ENCODE measurements at places on chromosomes 4 and X. TPM values are rescaled to one million over a fixed set of nuclear protein-coding genes. Genes with fewer than 3 reads are reported as not detected.

The MTM1 gene
- 28.9 TPM for total RNA-seq

- H3K27ac ChIP-seq, result no peak overlapping the region
- H3K36me3 ChIP-seq, result no peaks in the 10 kb centered on the region
- peaks cover 19% of the 10 kb centered on the region for H3K4me1 ChIP-seq
- no peak for DNase-seq
Measured at GRCh38 chr4:81919223-81919622, 447.5 kb upstream of the RASGEF1B start.

The CT47B1 gene
- total RNA-seq, result not detected

The SASH3 gene
- total RNA-seq, result 148 TPM

The ADRA2C gene
- total RNA-seq, result not detected

- no peak for DNase-seq
- H3K36me3 ChIP-seq, result no peaks in the 10 kb centered on the region
- peak overlapping the region; percentile 67 for H3K4me3 ChIP-seq
- peaks cover 37% of the 10 kb centered on the region for H3K27me3 ChIP-seq
- H3K27ac ChIP-seq, result no peak overlapping the region
Measured at GRCh38 chrX:40152173-40152711, 54.5 kb upstream of the BCOR start.

DNA sequence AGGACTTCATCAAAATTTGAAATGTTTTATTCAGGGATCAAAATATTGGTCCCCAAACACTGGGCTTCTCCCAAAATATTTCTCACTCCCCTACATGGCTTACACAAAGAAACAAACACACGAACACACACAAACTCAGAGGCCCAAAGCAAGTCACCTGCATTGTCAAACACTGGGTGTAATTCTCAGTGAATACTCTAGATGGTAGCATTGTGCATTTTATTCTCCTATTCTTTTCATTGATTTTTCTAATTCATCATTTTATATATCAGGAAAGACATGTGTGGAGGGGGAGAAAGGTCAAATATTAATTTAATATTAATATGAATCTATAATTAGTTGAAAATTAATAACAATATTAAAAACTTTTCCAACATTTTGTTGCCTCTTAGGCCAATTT lies 72.3 kb upstream of the TNMD start:
- no peak overlapping the region for H3K27ac ChIP-seq
- DNase-seq, result no peak
- no peak overlapping the region for H3K4me3 ChIP-seq
- H3K36me3 ChIP-seq, result no peaks in the 10 kb centered on the region
- H3K27me3 ChIP-seq, result peaks cover 34% of the 10 kb centered on the region
- H3K4me1 ChIP-seq, result no peaks in the 10 kb centered on the region

The STK32B gene
- total RNA-seq, result not detected

The MAMLD1 gene
- total RNA-seq, result 2.7 TPM

GRCh38 chrX:74814681-74815080 lies 110.6 kb downstream of the NEXMIF start:
- no peaks in the 10 kb centered on the region for H3K36me3 ChIP-seq
- H3K4me3 ChIP-seq, result no peak overlapping the region
- H3K27ac ChIP-seq, result no peak overlapping the region
- no peaks in the 10 kb centered on the region for H3K4me1 ChIP-seq
